ENCODE measurements at places on chromosomes 16 and 17.

DNA sequence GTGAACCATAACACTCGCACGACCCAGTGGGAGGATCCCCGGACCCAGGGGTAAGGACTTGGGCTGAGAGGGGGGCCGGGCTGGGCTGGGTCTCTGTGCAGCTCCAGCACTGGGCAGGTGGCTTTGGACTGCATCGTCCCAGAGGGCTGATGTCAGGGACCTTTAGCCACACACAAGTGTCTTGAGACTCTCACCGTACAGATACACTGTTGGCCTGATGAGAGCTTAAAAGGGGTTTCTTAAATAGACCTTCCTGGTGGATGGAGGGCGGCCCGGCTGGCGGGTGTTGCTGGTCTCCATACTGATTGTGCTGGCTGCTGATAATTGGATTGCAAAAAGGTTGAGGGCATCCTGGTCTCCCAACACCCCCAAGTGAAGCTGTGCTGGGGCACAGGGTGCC lies 21.7 kb upstream of the CLEC18A start:
- DNase-seq = no peak

DNA sequence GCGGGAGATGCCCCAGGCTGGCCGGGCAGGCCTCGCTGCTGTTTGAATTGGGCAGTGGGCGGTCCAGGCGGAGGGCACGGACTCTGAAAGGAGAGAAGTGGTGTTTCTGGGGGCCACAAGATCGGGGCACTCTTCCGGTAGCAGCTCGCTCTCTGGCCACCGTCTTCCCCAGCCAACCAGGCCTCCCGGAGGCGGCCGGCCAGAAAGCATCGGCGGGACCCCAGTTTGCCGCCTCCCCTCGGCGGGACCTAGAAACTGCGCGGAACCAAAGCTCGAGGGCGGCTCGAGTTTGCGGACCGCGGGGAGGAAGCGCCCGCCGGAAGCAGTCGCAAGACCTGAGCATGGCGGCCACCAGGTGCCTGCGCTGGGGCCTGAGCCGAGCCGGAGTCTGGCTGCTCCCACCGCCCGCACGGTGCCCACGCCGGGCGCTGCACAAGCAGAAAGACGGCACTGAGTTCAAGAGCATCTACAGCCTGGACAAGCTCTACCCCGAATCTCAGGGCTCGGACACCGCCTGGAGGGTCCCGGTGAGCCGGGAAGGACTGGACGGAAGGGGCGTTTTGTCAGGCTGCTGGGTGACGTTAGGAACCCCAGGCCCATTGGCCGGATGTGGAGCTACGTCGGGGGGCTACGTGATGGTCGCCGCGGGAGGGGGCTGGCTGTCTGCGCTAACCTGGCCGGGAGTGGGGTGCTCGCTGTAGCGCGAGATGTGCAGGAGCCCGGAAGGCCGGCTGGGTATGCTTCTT lies at the start of gene MRPL58:
TSS of gene MRPL58 (plus strand) at position 325 of the 746 bp plus-strand sequence. CDS start at position 342, 17 bp downstream.
- DNase-seq = peak; percentile 98

DNA sequence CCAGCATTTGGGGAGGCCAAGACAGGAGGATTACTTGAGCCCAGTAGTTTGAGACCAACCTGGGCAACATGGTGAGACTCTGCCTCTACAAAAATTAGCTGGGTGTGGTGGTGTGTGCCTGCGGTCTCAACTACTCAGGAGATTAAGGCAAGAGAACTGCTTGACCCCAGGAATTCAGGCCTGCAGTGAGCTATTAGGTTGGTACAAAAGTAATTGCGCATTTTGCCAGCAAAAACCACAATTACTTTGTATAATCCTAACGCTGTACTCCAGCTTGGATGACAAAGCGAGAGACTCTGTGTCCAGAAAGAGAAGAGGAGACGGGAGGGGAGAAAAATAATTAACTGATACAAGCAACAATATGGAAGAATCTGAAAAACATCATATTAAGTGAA lies 32.7 kb downstream of the YWHAE start:
- DNase-seq = no peak

DNA sequence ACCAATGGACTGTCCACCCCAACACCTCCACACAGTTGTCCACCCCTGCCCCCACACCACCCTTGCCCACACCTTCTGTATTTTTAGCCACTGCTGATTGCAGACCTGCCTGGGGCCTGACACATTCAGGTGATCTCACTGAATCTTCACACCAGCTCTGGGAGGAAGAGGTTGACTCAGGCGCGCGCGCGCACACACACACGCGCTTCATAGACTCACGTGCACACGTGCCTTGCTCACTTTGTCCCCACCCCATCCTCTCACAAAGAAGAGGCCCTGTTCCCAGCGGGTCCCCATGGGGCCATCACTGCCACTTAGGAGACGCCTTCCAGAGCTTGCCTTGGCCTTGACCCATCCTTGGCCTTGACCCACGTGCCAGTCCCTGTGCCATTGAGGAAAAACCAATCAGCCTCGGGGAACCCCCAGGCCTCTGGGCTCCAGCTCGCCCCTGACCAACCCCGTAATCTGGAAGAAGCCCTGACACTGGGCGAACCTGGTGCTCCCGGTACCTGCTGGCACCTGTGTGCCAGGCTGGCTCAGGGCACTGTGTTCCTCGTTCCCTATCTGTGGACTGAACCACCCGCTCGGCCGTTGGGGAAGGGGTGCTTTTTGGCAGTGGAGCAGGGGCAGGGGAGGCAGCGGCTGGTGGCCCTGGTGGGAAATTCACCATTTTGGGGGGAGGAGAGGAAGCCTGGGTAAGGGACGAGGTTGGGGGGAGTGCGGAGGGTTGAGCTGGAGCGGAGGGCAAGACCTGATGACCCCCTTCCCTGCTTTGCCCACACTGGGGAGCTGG lies 3.2 kb downstream of the NLGN2 start:
- DNase-seq = no peak

DNA sequence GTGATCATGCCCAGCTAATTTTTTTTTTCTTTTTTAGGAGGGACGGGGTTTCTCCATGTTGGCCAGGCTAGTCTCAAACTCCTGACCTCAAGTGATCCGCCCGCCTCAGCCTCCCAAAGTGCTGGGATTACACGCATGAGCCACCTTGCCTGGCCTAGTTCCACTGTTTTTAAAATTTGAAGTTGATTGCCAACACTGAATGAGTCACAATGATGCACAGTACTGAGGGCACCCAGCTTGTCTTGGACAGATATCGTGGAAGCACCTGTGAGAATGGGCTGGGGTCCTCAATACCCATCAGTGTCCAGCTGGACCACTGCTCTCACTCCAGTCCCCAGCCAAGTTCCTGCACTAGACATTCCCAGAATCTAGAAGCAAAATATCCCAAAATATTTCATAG lies 2.5 kb downstream of the KNOP1 start:
- DNase-seq = no peak

GRCh38 chr17:4739122-4740024 lies at the start of the genes CXCL16 and ZMYND15:
TSS of gene CXCL16 (minus strand) at chr17:4739928. CDS start at chr17:4739339, 589 bp downstream.
TSS of gene ZMYND15 (plus strand) at chr17:4739833. CDS start at chr17:4740549, 716 bp downstream.
- no peak for DNase-seq

DNA sequence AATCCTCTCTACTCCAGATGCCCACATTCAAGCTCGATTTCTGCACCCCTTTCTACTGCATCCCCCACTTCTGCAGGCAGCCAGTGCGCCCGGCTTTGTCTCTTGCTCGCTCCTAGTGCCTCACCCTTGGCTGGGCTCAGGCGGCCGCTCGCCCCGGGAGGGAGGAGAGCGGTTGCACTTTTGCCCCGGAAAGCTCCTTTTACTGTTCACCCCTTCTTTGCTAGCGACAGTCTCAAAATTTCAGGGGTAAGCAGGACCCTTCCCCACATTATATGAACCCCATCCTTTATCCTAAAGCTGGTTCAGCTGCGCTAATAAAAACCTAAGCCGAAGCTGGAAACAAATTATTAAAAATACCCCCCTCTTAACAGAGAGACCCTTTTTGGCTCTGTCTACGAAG lies 1.0 kb downstream of the HOXB5 start:
- no peak for DNase-seq

DNA sequence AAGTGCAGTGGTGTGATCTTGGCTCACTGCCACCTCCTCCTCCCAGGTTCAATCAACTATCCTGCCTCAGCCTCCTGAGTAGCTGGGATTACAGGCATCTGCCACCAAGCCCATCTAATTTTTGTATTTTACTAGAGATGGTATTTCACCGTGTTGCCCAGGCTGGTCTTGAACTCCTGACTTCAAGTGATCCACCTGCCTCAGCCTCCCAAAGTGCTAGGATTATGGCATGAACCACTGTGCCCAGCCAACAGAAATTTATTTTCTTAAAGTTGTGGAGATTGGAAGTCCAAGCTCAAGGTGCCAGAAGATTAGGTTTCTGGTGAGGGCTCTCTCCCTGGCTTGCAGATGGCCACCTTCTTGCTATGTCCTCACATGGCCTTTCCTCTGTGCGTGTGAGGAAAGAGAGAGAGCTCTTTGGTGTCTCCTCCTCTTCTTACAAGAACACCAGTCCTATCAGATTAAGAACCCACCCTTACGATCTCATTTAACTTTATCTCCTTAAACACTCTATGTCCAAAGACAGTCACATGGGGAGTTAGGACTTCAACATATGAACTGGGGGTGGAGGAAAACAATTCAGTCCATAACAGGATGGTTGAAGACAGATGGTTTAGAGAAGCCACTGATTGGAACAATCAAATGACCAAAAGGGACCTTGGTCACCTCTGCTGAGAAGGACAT lies 31.8 kb downstream of the C16orf82 start:
- no peak for DNase-seq

DNA sequence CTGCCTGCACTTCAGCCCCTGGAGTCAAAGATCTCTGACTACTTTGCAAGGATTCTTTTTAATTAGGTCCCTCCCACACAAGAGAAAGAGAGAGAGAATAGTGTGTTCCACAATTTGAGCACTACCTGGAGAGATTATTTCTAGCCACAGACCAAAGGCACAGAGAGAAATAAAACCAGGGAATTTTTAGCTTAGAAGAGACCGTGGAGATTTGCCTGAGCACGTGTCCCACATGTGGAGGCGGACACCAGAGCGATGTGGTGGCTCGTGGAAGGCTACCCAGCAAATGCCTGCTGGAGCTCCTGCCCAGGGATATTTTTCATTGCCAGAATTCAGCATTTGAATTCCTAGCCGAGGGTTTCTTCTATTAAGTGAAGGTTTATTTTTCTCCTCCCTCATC lies 50.6 kb downstream of the MGAT5B start:
- DNase-seq = no peak

GRCh38 chr17:58184308-58184985 lies 8.1 kb upstream of the EPX start:
- DNase-seq = no peak

- peak; percentile 66 for DNase-seq
Observed at GRCh38 chr17:76969598-76970172, 101.5 kb downstream of the MGAT5B start.

DNA sequence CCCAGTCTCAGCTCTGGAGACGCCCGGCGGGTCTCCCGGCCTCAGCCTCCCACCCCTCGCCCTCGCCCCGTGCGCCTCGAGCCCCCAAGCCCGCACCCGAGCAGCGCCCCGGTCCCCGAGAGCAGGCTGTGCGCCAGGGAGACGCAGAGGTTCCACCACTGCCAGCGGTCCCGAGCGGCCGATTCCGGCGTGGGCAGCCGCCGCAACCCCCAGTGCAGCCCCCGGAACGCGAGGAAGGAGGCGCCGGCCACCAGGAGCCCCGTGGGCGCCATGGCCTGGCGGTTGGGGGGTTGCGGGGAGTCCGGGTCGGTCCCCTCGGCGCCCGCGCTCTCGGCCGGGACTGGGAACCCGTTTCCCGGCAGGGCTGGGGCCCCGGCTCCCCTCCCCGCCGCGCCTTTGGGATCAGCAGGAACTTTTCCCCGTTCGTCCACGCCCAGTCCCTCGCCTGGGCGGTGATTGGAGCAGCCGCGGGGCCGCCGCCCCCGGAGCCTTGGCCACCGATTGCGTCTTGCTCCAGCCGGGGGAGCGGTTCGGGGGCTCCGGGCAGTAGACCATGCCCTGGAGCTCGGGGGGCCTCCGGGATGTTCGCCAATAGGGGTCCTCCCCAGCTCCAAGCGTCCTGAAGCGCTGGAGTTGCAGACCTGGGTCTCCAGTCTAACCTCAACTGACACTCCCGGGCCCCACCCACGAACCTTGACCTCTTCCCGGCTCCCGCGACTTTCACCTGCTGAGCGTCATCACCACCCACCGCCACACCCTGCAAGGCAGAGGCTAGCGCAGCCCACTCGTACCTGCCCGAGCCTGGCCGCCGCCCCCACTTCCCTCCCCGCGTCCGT lies at the start of gene TLCD2:
TSS of gene TLCD2 (minus strand) at position 407 of the 836 bp plus-strand sequence. CDS start at position 272, 135 bp downstream.
- no peak for DNase-seq
